ENCODE measurements at places on chromosomes 7 and 10.

GRCh38 chr7:74622228-74622749, 35.2 kb upstream of the GTF2I start:
- no peak for DNase-seq

GRCh38 chr7:29888006-29888405, 81.7 kb downstream of the WIPF3 start:
- no peak for DNase-seq

DNA sequence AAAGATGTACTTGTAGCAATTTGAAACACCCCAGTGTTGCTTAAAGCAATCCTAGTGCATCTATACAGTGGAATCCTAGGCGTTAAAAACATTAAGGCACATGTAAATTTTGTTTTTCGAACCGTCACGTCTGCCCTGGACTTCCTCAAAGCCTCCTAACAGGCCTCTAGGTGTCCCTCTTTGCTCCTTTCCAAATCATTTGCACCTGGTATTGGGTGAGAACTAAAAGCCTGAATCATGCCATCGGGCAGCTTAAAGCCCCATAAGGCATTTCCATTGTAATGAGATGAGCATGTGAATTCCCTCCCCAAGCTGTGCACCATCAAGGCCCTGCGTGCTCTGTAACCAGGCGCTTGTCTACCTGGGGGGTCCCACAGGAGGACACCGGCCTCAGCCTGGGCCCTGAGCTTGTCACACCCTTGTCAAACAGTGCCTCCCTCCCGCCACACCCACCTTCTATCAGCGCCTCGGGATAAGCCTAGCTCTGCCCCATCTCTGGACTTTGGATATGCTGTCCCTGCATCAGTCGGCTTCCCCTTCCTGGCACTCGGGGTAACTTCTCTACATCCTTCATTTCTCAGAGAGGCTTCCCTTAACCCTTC, 89.2 kb downstream of the WDR11 start:
- DNase-seq = no peak

DNA sequence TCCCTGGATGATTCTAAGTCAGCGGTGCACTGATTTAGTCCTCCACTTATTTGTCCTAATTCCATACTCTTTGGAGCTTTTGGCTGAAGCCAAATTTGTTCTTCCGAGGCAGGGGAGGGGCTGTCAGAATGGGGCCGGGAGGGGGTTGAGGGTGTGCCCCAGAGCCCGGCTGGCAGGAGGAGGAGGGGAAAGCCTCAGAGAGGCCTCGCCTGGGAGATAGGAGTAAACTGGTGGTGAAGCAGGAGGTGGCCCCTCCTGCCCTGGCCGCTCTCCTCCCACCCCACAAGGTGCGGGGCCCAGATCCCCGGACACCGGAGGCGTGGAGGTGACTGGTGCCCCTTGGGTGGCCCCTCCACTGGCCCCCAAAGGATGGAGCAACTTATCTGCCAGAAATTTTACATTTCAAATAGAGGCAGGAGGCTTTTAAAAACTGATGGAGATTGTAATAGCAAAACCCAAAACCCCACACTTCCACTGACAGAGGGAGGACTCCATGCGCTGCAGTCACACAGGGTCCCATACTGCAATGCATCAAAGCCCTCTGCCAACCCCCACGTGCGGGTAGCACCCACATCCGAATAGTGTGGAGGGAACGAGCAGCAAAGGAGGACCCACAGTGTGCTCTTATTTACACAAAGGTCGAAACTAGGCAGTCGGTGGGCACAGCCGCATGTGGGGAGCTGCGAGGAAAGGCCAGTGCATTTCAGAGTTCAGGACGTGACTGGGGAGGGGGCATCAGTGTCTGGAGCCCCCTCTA, 61.9 kb downstream of the CAMK2B start:
- no peak for DNase-seq

- no peak for DNase-seq
Measured at GRCh38 chr7:136741941-136742340, 126.5 kb upstream of the CHRM2 start.

DNA sequence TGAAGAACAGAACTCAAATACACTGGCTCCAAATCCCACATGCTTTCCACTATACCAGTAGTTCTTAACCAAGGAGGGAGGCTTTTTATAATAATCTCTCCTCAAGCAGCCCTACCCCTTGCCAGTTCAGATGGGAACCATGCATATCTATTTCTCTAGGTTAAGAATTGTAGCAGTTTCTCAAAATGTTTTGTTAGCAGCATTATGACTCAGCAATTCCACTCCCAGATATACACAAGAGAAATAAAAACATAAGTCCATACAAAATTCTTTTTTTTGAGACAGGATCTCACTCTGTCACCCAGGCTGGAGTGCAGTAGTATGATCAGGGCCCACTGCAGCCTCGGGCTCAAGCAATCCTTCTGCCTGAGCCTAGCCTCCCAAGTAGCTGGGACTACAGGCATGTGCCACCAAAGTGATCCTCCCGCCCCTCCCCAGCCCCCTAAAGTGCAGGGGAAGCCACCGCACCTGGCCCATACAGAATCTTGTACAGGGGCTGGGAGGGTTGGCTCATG, 18.1 kb downstream of the YWHAG start:
- no peak for DNase-seq

DNA sequence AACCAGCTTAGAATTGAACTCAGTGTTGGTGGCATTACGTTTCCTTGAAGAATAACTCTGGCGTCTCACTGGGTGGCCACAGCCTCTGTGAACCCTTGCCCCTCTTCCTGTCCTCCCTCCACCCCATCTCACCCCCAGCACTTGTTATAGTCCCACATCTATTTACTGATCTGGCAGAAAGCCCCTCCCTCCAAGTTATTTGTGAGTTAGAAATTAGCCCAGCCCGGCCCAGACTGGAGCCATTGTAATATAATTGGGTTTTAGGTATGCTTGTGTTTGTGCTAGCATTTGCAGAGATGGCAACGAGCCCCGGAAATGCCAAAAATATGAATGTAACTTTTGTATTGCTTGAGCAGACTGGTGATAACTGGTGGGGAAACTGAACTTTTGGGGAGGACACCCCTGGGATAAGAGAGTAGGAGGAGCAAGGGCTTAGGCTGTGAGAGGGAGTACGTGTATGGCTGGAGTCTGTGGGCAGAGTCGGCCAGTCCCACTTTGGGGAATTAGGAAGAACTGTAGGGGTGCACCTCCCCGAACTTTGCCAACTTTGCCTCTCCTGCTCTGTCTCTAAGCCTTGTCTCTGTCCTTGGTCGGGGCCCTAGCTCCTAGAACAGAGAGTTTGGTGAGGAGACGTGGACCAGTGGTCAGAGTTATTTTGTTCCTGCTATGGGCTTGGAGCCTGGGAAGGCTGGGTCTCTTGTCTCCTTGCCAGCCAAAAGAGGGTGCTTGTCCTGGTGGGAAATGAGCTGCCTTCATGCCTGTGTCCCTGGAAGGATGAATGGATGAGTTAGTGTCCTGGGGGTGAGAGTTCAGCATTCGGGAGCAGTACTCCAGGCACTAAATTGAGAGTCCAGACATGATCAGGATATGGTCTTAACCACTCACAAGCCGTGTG, 19.3 kb upstream of the TRIM8 start:
- no peak for DNase-seq

DNA sequence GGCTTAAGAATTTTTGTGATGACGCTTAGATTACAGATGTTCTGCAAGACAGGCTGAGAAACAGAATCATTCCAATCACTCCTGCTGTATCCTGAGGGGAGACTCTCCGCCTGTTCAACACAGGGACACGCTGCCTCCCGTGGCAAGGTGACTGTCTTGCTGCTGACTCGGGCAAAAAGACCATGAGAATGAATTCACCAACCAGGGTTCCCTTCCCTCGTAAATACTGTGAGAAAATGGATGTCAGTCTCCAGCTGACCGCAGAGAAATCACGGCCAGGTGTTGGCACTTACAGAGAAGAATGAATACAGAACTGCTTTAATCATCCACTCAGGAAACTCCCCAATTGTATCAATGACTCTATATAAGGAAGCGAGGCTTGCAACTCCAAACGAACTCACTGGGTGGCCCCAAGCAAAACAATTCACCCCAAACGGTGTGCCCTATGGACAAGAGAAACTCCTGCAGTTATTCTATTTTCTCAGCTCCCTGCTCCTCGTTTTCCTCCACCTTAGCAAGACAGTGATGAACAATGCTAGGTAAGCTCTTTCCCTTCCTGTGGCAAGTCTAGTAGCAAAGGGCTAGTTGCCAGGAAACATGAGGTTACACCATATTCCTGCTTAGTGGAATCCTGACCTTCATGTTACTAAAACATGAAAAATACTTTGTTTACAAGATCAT, 22.8 kb downstream of the GNA12 start:
- DNase-seq = no peak

DNA sequence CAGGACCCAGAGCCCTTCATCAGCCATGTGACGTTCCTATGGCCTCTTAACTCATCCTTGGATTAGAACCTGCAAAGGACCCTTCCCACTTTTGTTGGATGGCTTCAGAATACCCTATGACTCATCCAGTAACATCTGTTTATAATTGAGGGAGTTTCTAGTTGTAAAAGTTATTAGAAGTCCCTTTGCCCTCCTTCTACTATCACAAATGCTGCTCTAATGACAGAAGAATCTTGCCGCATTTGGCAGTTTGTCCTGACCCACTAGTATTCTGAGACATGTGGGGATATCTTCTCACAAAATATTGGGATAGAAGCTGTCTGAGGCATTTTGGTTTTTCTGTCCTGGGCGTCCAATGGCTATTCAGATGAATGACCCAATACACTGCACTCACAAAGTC, 251.8 kb upstream of the TMEM72 start:
- DNase-seq = no peak

- DNase-seq = no peak
Measured at GRCh38 chr7:134886353-134887057, 99.8 kb upstream of the AGBL3 start.

DNA sequence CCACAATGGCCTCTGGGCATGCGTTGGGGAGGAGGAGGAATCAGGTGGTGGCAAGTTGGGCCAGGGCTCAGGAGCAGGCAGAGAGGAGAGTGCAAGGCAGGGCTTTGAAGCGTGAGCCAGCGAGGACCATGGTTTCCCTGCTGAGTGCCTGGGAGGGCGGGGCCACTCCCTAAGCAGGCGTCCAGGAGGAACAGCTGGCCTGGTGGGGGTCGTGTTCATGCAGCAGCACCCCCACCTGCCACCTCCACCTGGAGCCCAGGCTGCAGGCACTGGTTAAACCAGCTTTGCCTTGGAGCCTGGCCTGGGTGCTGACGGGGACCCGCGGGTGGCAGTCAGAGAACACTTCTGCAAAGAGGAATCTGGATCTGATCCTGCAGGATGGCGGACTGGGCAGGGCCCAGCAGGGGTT, 24.2 kb upstream of the AQP1 start:
- DNase-seq = no peak

GRCh38 chr10:113202011-113202410, 252.0 kb downstream of the TCF7L2 start:
- DNase-seq = no peak

- DNase-seq = no peak
Measured at GRCh38 chr7:159237022-159237653, 92.5 kb upstream of the VIPR2 start.

DNA sequence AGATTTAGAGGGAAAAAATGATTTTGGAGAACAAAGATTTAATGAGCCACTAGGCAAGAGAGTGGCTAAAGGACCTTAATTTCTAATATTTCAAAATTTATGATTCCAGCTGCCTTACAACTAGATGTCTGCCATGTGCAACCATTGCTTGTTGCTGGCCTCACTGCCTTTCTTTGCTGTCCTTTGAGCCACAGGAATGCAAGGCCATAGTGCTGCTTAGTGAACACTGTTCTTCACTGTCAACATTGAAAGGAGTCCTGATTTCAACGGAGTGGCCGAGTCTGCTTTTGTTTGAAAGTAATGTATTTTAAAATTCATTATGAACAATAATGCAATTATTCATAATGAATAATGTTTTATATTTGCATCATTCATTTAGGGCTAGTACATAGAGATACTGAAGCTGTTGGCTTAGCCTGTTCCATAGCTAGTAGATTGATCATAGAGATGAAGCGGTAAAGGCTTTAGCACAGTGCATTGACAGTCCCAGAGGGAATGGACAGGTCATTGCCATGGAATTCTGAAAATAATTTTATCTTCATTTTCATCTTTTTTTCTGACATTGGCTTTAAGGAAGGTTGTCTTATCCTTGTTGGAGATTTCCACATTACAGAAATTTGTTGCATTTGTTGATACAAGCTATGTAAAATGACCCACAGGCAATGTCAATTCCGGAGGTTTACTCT, 544.1 kb downstream of the AUTS2 start:
- DNase-seq = no peak

DNA sequence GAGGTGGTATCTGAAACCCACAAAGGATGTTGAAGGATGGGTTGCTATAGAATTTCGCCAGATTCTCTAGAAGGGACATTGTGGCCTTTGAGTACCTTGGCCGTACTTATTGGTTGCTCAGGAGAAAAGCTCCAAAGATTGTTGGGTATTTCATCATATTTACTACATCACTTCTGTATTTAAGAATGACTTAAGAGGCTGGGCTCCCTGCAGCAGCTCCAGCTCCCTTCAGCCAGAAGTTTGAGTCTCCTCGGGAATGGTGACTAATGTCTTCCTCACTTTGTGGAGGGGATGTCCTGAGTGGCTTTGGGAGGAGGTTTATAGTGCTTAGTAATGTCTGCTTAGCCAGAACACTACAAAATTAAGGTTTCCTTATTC, 18.1 kb downstream of the MINDY4 start:
- no peak for DNase-seq

DNA sequence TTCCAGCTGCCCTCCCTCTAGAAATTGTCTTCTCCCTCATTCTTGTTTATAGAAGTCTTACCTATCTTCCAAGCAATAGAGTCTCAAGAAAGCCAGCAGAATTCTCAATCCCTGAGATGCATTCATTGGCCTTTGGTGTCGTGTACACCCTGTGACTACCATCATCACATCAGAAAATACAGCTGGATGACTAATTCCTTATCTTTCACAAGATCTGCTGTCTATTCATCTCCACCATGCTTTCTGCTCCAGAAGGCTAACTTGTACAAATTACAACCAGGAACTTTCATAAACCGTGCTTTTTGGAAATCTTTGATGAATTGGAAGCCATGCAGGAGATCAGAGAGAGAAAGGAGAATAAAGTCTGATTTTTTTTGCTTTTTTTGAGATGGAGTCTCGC, 1062.9 kb upstream of the GHITM start:
- DNase-seq = no peak

DNA sequence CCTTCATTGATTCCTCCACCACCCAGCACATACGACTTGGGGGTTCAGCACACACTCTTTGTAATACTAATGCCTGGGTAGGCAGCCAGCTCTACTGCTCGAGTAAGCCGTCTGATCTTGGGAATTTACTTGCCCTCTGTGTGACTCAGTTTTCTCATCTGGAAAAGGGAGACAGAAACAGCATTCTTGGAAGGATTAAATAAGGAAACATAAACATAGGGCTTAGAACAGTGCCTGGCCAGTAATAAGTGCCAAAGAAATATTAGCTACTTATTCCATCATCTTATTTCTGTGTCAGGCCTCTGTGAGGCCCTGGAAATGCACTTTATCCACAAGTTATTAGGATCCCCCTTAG, 130.1 kb downstream of the TNS3 start:
- no peak for DNase-seq

DNA sequence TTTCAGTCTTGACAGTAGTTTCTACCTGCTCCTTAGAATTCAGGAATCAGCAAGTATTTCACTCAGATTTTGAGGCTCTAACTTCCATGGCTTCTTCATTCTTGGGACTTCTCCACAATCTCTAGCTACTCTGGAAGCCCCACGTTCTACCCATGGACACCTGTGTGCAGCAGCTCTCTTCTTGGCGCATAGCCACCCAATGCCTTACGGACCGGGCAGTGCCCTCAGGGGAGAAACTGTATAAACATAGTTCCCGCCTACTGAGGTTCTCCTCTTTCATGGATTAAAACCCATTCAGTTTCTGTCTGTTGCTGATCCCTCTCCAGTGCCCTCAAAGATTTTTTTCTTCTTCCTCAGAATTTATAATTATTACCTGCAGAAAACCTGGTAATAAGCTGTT, 177.1 kb downstream of the SORCS1 start:
- no peak for DNase-seq

- no peak for DNase-seq
Measured at GRCh38 chr10:22110761-22111160, 107.1 kb downstream of the EBLN1 start.

Measured in effector CD4-positive, alpha-beta T cell (primary cell).